Urothelium cell line (cell line): ENCODE measurements at places on chromosomes 3 and 15.

- no peak for DNase-seq
Observed at GRCh38 chr3:123105201-123106189, 38.7 kb downstream of the PDIA5 start.

DNA sequence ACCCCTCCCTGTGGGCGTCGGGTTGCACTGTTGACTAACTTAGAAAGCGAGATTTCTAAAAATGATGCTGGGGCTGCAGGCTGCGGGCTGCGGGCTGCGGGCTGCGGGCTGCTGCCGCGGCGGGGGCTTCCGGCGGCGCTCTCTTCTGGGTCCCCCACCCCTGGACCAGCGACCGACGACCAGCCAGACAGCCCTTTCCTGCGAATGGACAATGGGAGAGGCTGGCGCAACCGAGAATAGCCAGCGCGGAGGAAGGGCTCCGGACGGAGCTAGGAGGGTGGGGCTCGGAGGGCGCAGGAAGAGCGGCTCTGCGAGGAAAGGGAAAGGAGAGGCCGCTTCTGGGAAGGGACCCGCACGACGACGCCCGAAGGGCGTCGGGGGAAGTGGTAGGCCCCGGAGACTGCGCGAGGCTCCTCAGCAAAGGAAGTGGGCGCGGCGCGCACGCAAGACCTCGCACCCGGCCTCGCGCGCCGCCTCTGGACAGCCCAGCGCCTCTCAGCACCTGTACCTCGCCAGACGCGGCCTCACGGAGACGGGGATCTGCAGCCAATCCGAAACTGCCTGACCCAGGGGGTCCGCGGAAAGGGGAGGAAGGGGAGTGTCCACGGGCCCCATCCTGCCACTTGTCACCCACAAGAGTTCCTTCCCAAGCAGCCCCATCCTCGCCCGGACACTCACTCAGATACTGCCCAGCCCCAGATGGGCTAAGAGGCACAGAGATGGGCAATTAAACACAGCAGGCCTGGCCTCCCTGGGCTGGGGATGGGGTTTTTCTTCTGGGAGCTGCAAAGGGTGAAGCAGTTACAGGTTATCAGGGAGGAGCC is 70.7 kb downstream of the SLC12A8 start:
- DNase-seq: no peak

DNA sequence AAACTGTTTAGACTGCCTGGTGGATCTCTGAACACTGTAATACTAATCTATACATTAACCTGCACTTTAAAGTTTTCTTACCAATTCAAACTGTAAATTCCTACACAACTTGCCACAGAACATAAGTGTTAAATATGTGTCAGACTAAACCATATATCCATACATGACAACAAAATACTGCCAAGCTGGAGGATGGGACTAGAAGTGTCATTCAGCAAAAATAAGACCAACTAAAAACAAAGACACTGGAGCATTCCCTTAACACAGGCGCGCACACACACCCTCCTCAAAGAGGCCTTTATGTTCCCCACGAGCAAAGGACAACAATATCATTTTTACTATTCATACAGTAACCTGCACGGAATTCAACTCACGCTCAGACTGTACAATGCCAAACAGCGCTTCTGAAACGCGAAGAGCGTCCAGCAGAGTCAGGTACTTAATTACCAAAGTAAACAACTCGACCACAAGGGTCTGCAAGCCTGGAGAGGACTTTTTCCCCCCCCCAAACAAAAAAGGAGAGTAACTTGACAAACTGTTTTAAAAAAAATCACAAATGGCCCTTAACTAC is 1.1 kb downstream of the DCUN1D1 start:
- no peak for DNase-seq

GRCh38 chr15:39690881-39691634 is 91.6 kb downstream of the FSIP1 start:
- no peak for DNase-seq

DNA sequence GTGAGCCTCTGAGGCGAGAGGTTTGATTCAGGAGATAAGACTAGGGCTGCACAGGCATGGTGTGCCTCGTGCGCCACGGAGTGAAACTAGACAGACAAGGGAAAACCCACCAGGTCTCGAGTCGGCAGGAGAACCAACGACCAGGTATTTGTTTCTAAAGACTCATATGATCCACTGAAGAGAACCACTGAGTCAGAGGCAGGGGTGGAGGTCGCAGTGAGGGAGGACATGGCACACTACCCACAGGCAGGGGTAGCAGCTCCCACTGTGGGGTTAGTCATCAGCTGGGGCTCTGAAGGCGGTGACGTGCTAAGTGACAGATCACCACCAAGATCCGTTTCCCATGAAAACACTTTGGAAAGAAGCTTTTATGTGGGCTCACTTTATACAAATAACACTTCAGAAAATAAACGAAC is 45.7 kb downstream of the CHSY1 start:
- DNase-seq: no peak

DNA sequence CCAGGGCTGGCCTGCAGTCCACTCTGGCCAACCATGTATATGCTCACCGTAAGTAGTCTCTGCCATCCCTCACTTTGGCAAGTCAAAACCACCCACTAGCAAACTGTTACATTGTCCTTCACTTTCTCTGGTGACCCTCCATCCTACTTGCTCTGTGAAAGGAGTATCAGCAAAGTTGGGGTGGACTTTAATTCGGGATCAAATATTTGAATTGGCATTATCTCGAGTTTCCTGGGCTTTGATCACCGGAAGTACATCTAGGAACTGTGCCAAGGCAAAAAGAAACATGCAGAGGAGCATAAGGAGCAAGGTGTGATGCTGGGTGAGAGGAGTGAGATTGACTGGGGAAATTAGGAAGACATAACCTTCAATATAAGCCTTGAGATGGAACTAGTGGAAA is 188.9 kb upstream of the P2RY1 start:
- no peak for DNase-seq
